ENCODE measurements at places on chromosomes 11 and 22. TPM values are rescaled to one million over a fixed set of nuclear protein-coding genes. Genes with fewer than 3 reads are reported as not detected.

Gene SYT12
- not detected for total RNA-seq

Gene PSMC3
- total RNA-seq = 126 TPM

Gene OR5P2
- not detected for total RNA-seq

Gene EWSR1
- 382 TPM for total RNA-seq

Gene TRMT112
- total RNA-seq = 175 TPM

Gene TPBGL
- not detected for total RNA-seq

Gene RASD2
- not detected for total RNA-seq

Gene MMP7
- total RNA-seq = not detected

Gene LRP4
- 0.16 TPM for total RNA-seq

Gene KCNJ4
- total RNA-seq = not detected

Gene TIGD3
- total RNA-seq = 1.4 TPM

Gene CD3D
- 1.8 TPM for total RNA-seq

Gene TCN1
- not detected for total RNA-seq

Gene CEP126
- total RNA-seq = 1.4 TPM

Gene SEC14L3
- total RNA-seq = not detected

Gene TEX54
- total RNA-seq = not detected

Gene OR4A16
- not detected for total RNA-seq

Gene PDGFD
- 0.53 TPM for total RNA-seq

Gene CCDC73
- total RNA-seq = not detected

Gene RDX
- total RNA-seq = 27.4 TPM

Gene CLTCL1
- 5.0 TPM for total RNA-seq

Gene SOX10
- total RNA-seq = not detected

Gene CASTOR1
- total RNA-seq = 2.4 TPM

Gene PNPLA5
- not detected for total RNA-seq

Gene SHISAL1
- not detected for total RNA-seq

Gene THRSP
- total RNA-seq = not detected

Gene CCDC134
- total RNA-seq = 9.2 TPM

Gene ARFGAP2
- total RNA-seq = 145 TPM

Data from activated B cell treated with CpG ODN at 0.5 μM for 24 hours (primary cell).